ENCODE measurements at places on chromosomes 3 and 15.

- DNase-seq = no peak
These were observed 4.8 kb upstream of the FBXW12 start for GRCh38 chr3:48367201-48367600.

GRCh38 chr3:86890741-86891396 lies 100.1 kb downstream of the VGLL3 start:
- DNase-seq = no peak

- DNase-seq = no peak
These were observed 16.3 kb downstream of the MORF4L1 start for GRCh38 chr15:78889000-78889399.

GRCh38 chr15:51379390-51379789 lies 37.9 kb downstream of the GLDN start:
- DNase-seq = no peak

- no peak for DNase-seq
These were observed 84.6 kb upstream of the COL6A5 start for GRCh38 chr3:130260918-130261317.

- no peak for DNase-seq
These were observed 1073.5 kb downstream of the NAALADL2 start for GRCh38 chr3:175932586-175932985.

GRCh38 chr3:128359060-128359664 lies 107.5 kb downstream of the DNAJB8 start:
- no peak for DNase-seq

GRCh38 chr3:126851934-126852333 lies 131.0 kb upstream of the PLXNA1 start:
- no peak for DNase-seq

GRCh38 chr3:90011996-90012395 lies 904.6 kb downstream of the EPHA3 start:
- no peak for DNase-seq

DNA sequence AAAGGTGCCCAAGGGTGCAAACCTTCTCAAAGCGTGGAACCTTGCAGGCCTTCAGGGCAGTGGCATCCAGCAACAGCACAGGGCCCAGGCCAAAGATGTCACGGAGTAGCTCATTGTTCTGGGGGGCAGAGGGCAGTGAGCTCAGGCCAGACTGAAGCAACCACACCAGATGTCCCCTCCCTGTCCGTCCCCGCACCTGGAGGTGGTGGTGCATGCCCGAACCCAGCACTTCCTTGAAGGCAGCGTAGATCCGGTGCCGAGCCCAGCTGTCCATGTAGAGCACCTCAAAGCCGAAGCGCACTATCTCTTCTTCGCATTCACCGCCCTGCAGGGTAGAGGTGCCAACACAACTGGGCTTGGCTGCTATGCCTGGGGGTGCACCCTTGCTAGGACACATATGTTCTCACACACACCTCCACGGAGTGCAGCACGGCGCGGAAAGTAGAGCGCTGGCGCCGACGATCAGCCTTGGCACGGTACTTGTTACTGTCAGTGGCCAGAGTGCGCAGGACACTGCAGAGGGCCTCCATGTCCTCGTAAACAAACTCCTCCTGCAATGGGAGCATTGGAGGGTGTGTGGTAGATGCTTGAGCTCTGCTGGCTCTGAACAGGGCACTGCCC lies 3.7 kb downstream of the IFRD2 start:
- no peak for DNase-seq

DNA sequence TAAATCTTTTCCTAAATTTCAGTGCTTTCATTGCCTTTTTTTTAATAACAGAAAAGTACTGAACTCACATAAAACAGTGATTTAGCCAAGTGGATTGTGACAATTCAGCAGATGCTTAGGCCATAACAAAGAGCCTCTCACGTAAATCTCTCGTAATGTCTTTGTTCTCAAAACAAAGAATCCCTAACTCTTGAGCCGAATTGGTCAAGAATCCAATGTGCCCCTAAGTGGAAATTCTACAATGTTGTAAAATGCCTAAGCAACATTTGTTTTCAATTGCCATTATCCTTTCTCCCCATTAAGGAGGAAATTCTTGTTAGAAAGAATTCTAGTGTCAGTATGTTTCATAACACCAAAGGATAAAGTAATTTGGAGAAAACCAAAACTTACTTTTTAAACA lies 235.7 kb upstream of the THBS1 start:
- no peak for DNase-seq

DNA sequence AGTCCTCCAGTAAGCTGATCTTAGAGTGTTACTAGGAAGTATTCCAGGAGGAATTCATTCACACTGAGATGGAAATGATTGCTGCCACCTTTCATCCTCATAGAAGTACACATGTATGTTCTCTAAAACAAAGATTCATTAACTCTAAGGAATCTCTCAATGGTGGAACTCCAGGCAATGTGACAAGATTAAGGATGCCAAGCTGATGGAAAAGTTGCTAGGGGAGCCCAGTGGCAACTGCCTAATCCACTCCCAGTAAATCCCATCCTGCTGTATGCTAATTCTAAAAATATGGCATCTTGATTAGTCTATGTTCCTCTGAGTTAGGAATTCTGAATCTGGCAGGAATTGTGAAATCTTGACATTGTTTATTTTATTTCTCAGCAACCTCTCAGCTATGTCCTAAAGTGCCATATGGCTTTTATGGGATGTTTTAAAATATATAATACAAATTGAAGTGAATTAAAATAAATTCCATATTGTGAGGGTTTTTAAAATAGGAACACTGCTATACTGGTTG lies 210.0 kb upstream of the TRIM42 start:
- no peak for DNase-seq

GRCh38 chr15:51765751-51766150 lies 14.4 kb downstream of the TMOD2 start:
- no peak for DNase-seq

DNA sequence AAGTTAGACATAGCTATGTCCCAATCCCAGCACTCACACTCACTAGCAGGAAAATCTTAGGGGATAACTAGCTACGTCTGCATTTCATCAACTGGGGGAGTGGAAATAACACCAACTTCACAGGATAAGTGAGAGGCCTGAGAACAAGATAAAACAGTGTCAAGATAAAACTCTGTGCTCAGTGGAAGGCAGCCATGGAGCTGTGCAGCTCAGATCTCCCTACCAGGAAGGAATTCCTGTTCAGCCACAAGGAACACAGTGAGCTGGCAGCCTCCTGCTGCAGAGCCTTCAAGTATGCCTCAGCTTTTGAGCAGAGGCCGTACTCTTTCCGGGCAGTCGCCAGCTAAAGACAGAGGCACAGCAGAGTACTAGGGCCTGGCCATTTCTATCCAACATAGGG lies 115.8 kb upstream of the TOPAZ1 start:
- DNase-seq = no peak

DNA sequence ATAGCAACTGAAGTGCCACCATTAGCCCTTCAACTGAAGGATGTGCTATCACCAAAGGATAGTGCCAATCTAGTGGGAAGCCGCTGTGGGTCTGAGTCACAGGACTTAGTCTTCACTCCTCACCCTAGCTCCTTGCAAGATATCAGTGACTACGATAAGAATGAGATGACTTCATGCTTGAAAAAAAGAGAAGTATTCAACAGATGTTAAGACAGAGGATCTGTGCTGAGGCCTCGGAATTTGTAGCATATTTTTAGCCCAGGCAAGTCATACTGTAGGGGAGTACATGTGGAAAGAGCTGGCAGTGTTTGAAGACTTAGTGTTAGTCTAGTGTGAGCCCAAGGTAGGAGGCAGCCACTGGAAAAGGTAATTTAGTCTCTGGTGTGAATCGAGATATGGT lies 270.7 kb upstream of the LRTM1 start:
- no peak for DNase-seq

- no peak for DNase-seq
These were observed 13.8 kb upstream of the ARHGEF3 start for GRCh38 chr3:56815589-56815988.

- no peak for DNase-seq
These were observed 40.3 kb upstream of the NDUFB4 start for GRCh38 chr3:120555657-120556509.

DNA sequence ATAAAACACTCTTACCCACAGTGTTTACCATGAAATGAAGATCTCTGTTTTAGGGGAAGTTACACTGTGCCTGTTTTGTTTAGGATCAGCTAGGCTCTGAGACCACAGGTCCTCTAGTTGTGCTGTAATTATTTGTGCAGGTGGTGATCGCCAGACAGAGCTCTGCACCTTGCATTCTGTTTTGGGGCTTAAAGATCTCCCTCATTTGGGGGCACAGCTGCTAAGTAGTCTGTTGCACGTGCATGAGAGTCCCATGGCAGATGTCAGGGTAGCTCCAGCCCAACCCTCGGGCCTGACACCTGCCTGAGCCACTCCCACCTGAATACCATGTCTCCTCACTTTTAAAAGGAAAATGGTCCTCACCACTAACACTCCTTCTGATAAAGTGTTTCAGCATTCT lies 12.4 kb downstream of the C3orf20 start:
- DNase-seq = no peak

GRCh38 chr3:71725271-71725991 lies at the start of gene EIF4E3:
Gene EIF4E3, minus strand, starts transcription at chr3:71725402. Its CDS starts 35 bp downstream, at chr3:71725367.
- no peak for DNase-seq

DNA sequence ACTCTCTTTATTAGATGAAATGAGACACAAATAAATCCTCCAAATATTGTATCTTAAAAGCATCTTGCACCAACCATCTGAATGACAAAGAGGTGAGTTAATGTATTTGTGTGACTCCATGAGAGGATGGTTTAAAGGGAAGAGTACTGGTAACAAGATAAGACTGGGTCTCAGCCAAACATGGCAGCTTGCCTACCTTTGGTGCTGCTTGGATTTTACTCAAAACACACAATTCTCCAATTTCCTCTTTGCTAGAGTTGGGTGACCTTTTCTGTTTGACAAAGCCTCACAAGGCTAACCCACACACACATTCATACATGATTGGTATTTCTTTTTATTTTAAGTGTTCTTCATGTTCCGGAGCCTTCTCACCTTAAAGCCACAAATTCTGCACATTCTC lies 506.4 kb downstream of the FGF12 start:
- no peak for DNase-seq

DNA sequence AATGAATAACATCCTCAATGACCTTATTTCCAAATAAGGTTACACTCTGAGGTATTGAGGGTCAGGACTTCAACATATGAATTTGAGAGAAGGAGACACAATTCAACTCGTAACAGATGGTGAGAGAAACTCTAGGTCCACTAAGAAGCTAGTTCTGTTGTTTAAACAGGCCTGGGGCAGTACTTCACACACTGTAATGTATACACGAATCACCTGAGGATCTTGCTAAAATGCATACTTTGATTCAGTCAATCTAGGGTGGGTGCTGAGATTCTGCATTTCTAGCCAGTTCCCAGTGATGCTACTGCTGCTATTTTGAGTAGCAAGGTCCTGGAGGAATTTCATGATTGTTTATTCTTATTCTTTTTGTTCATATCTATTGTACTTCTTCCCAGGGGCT lies 186.8 kb downstream of the SATB1 start:
- DNase-seq = no peak
